ENCODE measurements at places on chromosomes 1 and 21. TPM values are rescaled to one million over a fixed set of nuclear protein-coding genes. Genes with fewer than 3 reads are reported as not detected.

The RHD gene
- under 0.01 TPM for total RNA-seq

The ADGRL4 gene
- total RNA-seq: 35.0 TPM

The SH3D21 gene
- total RNA-seq: 8.5 TPM

The RIPPLY3 gene
- not detected for total RNA-seq

The C1orf141 gene
- not detected for total RNA-seq

The COG2 gene
- 16.3 TPM for total RNA-seq

The HIPK1 gene
- total RNA-seq: 29.1 TPM

The CHRM3 gene
- total RNA-seq: under 0.01 TPM

The LAMC1 gene
- 1,362 TPM for total RNA-seq

The A3GALT2 gene
- not detected for total RNA-seq

The EPHA10 gene
- not detected for total RNA-seq

The AADACL3 gene
- not detected for total RNA-seq

The SPRR2B gene
- not detected for total RNA-seq

The BCAR3 gene
- total RNA-seq: 35.1 TPM

The RNU1-4 gene
- under 0.01 TPM for total RNA-seq

The OR2T3 gene
- not detected for total RNA-seq

The RIPK4 gene
- 0.38 TPM for total RNA-seq

The CCDC181 gene
- 1.7 TPM for total RNA-seq

The IGSF3 gene
- total RNA-seq: 0.85 TPM

The SLFNL1 gene
- 0.28 TPM for total RNA-seq

The CYP4Z1 gene
- total RNA-seq: not detected

The HPCA gene
- not detected for total RNA-seq

The PDC gene
- 0.38 TPM for total RNA-seq

The AGBL4 gene
- not detected for total RNA-seq

The PCBP3 gene
- 6.2 TPM for total RNA-seq

The L1TD1 gene
- total RNA-seq: not detected

The SPRR2E gene
- not detected for total RNA-seq

The THRAP3 gene
- 67.9 TPM for total RNA-seq

The REN gene
- not detected for total RNA-seq

The OPRD1 gene
- not detected for total RNA-seq

The ST6GALNAC5 gene
- 2.5 TPM for total RNA-seq

The NPHS2 gene
- not detected for total RNA-seq

The KCNJ9 gene
- not detected for total RNA-seq

The SH2D5 gene
- 4.0 TPM for total RNA-seq

The DNALI1 gene
- total RNA-seq: 5.0 TPM

The SNIP1 gene
- total RNA-seq: 12.7 TPM

The RGS1 gene
- under 0.01 TPM for total RNA-seq

The CHI3L2 gene
- total RNA-seq: 20.9 TPM

The S100A9 gene
- total RNA-seq: not detected

Data from regular cardiac myocyte (primary cell).